ENCODE measurements at places on chromosomes 3 and 15.

- DNase-seq: no peak
Observed at GRCh38 chr3:110485389-110485788, 586.2 kb upstream of the NECTIN3 start.

DNA sequence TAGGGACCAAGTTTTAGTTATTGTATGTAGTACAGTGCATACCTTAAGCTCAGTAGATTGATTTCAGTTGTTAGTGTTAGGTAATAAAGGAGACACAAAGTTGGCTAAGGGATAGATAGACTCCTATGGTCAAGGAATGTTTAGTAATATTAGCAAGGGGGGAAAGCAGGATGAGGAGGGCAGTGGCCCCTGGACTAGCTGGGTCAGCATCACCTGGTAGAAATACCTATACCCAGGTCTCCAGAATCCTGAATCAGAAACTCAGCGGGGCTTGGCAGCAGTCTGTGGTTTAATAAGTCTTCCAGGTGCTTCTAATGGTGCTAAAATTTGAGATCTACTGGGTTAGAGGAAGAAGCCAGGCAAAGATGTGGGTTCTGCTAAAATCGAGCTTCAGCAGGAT, 35.0 kb downstream of the BBX start:
- DNase-seq: no peak

DNA sequence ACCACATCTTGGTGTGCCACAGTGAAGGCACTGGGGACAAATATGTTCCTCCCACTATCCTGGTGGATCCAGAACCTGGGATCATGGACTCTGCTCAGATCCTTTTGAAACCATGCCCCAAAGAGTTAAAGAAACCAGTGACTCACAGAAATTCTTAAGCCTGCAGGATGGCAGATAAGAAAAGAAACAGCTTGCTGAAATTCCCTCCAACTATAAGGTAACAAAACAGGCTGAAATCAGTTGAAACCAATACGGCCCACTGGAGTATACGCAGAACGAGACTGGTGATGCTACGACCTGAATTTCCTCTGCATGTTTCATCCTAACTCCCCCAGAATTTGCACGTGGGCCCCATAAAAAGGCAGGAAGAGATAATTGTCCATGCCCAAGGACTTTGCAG, 209.6 kb downstream of the TJP1 start:
- no peak for DNase-seq

GRCh38 chr3:32076566-32076965, 29.9 kb upstream of the GPD1L start:
- no peak for DNase-seq

- no peak for DNase-seq
Observed at GRCh38 chr15:58505581-58505980, 73.8 kb downstream of the LIPC start.

- no peak for DNase-seq
Observed at GRCh38 chr3:193884652-193885051, 251.3 kb upstream of the HES1 start.

DNA sequence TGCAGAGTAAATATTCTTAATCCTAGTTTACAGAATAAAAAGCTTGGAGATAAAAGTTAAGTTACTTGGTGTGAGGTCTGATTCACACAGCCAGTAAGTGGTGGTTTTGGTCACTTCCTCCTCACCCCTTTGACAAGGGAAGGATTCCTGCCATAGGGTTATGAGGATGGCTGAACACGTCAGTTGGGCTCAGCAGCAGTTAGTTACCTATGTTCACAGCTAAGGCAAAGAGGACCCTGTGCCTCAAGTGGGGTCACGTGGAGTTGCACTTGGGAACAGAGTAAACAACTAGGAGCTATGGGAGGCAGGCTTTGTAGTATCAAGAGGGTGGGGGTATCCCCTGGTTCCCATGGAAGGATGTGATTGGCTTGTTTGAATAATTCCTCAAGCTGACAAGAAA, 232.2 kb downstream of the UBE2E2 start:
- DNase-seq: no peak

DNA sequence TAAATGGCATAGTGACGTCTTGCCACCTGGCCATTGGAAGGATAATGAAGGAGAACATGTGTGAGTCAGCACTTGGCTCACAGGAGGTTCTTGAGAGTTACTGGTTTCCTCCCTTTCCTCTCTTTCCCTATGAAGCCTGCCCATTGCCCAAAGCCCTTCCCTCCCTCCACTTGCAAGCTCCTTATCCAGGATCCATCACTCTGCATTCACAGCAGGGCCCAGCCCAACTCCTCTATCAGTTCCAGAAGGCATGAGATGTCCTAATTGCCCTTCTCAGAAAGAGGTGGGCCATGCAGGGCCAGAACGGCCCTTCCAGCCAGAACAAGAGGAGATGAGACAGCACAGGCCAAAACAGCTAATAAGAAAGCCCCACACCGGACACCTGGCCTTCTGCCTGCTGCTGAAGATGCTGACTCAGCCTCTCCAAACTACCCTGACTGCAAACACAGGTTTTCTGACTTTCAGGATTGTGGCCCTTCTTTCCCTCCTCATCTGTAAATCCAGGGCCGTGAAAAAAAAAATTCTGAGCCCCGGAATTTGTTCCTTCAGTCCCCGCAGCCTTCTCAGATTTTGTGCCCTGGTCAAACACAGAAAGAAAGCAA, 29.7 kb downstream of the HAPLN3 start:
- no peak for DNase-seq

DNA sequence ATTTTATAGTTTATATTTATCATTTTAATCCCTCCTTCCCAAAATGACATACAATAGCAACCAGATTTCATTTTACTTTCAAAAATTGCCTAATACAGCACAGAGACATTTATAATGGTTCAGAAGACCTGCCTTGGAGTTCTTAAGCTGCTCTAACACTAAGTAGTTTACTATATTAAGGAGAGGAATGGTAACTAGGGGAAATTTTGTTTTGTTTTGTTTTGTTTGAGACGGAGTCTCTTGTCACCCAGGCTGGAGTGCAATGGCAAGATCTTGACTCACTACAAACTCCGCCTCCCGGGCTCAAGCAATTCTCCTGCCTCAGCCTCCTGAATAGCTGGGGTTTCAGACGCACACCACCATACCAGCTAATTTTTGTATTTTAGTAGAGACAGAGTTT, 22.8 kb upstream of the CCDC50 start:
- DNase-seq: no peak

DNA sequence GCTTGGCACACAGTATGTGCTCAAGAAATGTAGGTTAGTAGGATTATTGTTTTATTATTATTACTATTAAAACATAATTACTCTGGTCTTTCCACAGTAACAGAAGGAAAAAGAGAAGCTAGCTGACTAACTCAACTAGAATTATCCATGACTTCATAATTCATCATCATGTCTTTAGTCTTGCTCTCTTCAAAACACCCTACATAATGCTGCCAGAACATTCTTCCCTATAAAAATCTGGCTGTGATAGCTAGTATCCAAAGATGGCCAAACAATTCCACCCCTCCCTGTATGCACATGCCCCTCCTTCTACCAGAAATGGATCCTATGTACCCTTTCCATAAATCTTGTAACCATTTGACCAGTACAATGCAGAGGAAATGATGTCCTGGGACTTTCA, 48.8 kb upstream of the SRGAP3 start:
- no peak for DNase-seq

DNA sequence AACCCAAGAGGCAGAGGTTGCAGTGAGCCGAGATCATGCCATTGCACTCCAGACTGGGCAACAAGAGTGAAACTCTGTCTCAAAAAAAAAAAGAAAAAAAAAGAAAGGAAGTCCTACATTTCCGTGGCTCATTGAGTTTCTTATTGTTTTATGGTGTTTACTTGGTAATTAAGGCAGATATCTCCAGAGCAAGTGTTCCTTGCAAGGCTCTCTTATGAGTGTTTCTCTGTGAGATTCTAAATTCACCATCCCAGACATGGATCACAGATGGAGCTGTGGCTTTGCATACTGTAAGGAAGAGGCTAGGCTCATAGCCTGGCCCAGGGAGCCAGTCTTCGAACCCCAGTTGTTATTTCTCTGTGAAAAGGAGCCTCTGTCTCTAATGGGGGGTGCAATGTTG, 53.0 kb downstream of the IQGAP1 start:
- DNase-seq: no peak

DNA sequence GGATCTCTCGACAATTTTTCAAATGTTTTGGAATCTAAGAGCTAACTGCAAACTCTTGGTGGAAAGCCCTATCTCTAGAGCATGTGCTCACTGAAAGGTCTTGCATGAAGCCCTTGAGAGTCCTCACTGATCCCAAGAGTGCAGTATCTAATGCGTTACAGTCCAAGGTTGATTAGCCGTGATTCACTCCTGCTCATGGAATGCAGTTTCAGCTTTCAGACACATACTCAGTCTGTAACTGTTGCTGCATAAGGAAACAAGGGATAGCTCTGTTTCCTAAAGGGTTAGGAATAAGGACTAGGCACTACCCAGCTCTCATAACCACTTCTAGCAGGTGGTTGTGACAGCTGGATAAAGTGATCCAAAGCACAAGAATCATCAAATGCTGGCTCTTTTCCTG, 687.4 kb upstream of the CFAP20DC start:
- no peak for DNase-seq

- DNase-seq: no peak
Observed at GRCh38 chr3:44400771-44401170, 62.2 kb downstream of the TCAIM start.

GRCh38 chr15:70539409-70539808, 223.9 kb downstream of the UACA start:
- no peak for DNase-seq

GRCh38 chr3:151903501-151903991, 30.1 kb downstream of the SUCNR1 start:
- DNase-seq: no peak

DNA sequence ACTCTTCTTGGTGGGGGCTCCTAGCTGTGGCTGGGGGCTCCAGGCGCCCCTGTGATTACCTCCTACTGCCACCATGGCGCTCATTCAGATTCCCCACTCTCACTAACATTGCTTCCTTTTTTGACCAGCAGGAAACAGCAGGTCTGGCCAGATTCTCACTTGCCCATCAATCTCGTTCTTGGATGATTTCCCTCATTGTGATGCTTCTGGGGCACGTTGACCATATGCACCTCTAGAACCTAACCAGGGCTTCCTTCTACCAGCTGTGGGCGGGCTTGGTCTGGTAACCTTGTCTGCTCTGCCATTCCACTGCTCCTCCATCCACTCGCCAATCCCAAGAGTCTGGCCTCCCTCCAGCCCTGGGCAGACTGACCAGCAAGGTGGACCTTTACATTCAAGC, 35.9 kb upstream of the PTPN23 start:
- no peak for DNase-seq

GRCh38 chr3:50408443-50408944, 49.2 kb upstream of the TMEM115 start:
- no peak for DNase-seq

DNA sequence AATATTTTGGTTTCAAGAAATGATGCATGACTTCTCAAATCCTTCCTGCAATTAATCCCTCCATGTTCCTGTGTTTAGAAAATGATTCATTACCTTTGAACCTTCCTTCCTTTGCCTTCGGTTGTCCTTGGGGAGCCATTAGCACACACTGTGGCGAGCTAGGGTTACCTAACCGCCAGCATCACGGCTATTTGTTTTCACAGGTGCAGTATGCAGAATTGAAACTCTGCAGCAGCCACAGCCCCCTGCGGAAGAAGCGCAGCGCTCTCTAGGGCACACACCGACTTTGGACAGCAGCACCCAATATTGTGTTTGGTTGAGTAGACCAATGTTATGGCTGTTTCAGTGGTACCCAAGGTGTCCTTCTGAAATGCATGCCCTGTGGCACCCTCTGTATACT, 247.4 kb downstream of the MCTP2 start:
- no peak for DNase-seq

DNA sequence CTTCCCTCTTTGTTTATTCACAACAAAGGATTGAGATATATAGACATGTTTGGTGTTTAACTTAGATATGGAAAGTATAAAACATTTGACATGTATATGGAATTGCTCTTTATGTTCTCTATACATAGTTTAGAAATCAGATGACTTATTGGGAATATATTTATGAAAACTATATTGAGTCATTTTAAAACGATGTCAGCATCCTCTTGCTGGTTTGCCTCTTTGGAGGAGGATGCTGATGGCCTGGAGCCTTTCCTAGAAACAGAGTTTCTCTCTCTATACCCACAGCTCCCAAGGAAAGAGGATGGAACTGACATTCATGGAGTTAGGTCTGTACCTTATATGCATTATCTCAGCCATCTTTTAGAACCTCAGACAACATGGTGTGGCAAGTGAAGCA, 40.3 kb downstream of the ZBTB38 start:
- DNase-seq: no peak

DNA sequence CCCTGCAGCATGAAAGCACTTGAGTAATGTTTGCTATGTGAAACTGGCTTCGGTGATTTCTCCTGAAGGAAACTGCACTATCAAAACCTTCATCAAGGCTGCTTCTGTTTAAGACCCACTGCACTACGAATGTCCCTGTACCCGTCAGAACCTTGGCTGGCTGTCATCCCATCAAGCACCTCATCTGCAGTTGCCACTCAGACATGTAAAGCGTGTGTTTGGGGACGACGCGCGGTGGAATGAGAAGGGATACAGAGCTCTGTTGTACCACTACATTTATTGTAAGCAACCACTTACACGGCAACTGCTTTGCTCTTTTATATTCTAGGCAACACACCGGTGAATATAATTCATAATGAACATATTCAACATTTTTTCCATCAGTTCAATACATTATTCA, 147.6 kb downstream of the TIGIT start:
- no peak for DNase-seq

DNA sequence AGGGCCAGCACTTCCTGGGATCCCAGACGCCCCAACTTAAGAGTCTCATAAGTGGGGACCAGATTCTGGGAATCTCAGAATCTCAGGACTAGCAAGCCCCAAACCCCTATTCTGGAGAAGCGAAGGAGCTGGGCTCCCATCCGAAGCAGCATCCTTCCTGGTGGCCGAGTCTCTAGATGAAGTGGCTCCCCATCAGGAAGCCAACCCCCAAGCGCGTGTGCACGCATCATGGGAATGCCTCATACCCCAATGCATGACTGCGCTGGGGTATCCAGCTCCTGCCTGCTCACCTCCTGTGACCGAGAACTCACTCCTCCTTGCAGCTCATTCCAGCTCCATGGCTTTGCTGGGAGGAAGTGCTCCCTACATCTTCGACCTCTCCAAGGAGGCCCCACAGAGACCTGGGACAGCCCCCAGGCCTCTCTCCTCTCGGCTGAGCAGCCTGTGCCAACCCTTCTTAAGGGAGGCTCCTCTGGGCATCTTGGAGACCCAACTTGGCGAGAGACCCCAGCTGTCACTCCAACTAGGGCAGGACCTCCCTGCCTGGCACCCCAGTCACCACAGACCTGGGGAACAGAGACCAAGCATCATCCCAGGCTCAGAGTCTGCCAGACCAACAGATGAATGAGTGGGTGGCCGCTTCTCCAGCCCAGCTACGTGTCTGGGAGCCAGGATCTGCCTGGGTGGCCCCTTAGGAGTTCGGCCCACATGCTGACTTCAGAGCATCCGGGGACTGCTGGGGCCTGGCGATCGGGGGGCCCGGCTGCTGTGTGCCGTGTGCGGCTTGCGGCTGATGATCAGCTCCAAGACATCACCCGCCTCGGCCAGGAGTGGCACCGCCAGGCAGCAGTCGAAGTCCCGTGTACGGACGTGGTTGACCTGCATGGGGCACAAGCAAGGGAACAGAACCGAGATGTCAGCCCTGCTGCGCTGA, 46.9 kb downstream of the GRIP2 start:
- DNase-seq: no peak

All from right atrium auricular region (tissue), 2 donors.